ENCODE measurements at places on chromosomes 11 and 22.

DNA sequence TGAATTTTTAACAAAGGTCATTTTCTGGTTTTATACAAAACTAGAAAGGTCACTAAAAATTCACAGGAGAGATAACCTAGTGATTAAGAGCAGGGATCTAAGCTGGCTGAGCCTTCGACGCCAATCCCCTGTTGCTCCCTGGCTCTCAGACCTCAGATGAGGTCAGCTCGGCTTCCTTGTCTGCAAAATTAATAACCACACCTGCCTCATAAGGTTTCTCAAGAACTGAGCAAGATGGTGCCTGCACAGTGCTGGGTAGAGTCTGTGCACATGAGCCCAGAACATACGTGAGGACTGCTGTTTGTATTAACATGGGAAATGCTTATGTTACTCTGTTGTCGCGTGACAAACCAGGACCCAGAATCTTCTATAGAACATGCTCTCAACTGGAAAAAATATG, 24.4 kb upstream of the CD5 start:
- no peak for DNase-seq

- no peak for DNase-seq
Observed at GRCh38 chr11:120244476-120245365, 4.8 kb downstream of the POU2F3 start.

GRCh38 chr11:37450613-37451012, 852.6 kb upstream of the RAG2 start:
- DNase-seq = peak; percentile 77

- DNase-seq = peak; percentile 62
Observed at GRCh38 chr11:44780940-44781631, 54.3 kb downstream of the TSPAN18 start.

DNA sequence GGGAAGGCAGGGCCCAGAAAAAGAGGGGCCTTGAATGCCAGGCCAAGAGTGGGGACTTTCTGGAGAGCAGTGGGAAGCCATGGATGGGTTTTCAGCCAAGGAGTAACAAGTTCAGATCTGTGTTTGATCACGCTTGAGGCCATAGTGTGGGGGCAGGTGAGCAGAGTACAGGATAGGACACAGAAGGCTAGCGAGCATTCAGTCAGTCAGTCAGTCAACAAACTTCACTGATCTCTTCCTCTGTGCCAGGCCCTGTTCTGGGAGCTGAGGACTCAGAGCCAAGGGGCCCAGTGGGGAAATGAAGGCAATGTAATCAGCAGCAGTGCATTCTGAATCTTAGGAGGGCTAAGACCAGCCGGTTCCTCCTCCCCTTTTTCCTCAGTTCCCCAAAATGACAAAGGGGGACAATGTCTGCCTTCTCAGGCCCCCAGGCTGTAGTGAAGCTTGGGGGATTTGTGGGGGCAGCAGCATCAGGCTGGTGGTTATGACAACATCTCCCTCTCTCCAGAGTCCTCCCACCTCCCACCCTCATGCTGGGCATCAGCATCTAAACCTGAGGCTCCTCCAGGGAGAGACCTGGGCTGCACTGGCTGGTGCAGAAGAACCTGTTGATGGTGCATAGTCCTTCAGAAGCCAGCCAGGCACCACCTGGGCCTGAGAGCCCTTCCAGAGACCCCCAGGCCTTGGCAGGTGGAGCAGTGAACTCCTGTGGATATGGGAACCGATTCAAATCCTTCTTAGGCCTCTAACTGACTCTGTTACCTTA, 42.9 kb upstream of the TPBGL start:
- DNase-seq = no peak

- no peak for DNase-seq
Observed at GRCh38 chr11:69205743-69206612, 50.2 kb downstream of the SMIM38 start.

GRCh38 chr11:104618954-104619353, 279.3 kb downstream of the CASP12 start:
- no peak for DNase-seq

DNA sequence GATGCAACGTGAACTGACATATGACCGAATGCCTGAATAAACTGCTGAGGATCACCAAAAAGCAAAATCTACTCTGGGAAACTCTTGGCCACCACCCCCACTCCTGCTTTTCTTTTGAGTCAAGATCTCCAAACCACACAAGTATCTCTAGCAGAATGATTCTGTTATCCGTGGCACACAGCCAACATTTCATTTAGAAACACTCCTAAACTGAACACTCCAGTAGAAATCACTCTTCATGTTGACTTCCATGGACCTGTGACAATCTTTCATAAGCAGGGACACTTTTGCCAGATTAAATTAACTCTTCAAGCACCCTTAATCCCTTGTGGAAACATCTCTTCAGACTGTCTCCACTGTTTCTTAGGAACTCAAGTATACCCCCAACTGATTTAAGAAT, 44.4 kb downstream of the VSIG10L2 start:
- DNase-seq = no peak

- no peak for DNase-seq
Observed at GRCh38 chr11:120634706-120635105, 123.2 kb downstream of the GRIK4 start.

DNA sequence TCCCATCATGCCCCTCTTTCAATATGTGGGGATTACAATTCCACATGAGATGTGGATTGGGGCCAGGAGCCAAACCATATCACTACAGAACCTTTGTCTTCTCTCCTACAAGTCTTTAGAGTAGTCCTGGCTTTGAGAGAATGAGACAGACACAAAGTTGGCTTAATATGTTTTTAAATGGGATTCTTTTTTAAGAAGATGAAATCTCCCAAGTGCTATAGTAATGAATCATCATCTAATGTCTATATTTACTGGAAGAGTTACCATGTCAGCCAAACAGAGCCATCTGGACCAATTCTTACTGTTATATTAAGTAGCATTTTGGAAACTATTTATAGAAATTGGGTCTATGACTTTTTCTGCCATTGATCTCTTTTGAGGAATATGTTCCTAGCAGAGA, 38.1 kb upstream of the CARD18 start:
- no peak for DNase-seq

GRCh38 chr22:19864538-19865106, 9.9 kb upstream of the GNB1L start:
- DNase-seq = no peak

DNA sequence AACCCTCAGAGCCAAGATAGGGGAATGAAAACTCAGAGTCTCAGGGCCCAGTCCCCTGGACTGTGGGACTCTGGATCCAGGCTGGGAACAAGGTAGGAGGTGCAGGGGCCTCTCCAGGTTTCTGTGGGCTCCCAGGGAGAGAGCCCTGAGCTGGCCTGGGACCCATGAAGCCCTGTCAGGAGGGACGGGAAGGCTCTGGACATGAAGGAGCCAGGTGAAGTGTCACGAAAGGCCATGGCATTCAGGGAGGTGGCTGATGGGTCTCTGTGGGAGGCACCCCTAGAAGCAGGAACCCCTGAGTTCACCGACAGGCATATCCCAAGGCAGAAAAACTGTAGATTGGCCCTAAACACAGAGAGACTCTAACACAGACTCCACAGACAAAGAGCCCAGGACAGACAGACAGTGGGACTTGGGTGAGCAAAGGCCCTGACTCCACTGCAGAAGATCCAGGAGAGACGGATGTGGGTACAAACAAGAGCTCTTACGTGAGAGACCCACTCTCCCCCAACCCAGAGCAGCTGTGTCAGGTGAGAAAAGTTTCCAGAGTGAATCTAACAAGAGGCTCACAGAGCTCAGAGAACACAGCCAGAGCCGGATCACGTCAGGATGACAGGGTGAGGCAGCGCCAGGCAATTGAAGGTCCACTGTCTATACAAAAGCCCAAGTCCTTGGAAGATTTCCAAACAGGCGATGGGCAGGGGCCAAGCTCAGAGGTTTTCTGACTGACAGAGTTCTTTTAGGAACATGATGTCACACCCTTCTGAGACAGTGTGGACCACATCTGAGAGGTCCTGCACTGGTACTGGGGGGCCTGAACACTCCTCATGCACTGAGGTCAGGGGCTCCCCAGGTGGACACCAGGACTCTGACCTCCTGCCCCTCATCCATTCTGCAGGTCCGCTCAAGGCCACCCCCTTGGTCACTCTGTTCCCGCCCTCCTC, 27.4 kb downstream of the IGLL5 start:
- no peak for DNase-seq

- DNase-seq = no peak
Observed at GRCh38 chr11:100459811-100460210, 227.3 kb upstream of the ARHGAP42 start.

GRCh38 chr22:36872866-36873498, 12.2 kb downstream of the NCF4 start:
- DNase-seq = no peak

DNA sequence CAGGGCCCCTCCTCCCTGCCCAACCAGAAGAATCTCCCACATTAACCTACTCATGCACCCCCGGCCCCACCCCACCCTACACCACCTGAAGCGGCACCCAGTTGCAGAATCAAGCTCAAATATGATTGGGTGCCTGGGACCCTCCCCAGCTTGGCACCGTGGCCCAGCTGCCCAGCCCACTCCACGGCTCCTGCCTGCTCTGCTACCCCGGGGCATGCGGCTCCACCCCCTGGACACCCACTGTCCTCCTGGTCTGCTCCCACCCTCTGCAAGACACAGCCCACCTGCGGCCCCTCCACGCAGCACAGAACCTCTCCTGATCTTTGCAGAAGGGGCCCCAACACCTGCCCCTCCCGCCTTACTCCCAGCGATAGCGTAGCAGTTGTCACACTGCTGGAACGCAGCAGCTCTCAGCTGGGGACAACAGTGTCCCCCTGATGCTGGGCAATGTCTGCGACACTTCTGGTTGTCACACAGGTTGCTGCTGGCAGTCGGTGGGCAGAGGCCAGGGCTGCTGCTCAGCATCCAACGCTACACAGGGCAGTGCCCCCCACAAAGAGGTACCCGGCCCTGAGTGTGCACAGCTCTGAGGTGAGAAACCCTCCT, 32.0 kb upstream of the TESMIN start:
- DNase-seq = no peak

- DNase-seq = no peak
Observed at GRCh38 chr11:69472541-69473275, 8.8 kb upstream of the LINC01488 start.

GRCh38 chr11:61973476-61974162, 6.2 kb upstream of the FTH1 start:
- DNase-seq = no peak

DNA sequence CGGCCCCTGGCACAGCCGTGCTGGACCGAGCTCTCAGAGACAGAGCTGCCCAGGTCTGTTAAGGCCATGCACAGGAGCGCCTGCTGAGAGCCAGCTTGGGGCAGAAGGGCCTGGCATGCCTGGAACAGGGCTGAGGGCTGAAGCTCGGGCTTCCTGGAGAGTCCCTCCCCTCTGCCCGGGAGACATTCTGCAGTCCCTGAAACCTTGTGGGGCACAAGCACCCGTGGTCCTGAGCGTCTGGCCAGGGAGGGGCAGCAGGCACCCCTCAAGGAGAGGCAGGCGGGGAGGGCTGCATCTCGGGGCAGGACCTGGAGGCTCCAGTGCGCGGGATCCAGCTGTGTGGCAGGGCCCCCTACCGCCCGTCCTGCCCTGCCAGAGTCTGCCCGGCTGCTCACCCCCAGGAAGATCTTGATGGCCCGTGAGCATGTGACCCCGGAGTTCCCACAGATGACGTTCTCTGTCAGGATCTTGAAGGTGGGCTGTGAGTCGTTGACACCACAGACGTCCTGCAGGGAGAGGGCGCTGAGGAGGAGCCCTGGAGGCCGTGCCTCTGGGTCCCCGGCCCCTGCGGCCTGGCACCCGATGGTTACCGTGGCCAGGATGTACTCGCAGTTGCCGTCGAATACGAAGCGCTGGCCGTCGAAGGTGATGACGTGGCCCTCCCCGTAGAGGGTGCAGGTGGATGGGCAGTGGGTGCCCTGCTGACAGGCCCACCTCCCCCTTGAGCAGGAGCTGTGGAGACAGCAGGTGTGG, 10.9 kb downstream of the MUC6 start:
- DNase-seq = no peak

GRCh38 chr22:22327723-22328122, 83.1 kb downstream of the VPREB1 start:
- no peak for DNase-seq

- no peak for DNase-seq
Observed at GRCh38 chr11:88697139-88697538, 359.6 kb upstream of the CTSC start.

DNA sequence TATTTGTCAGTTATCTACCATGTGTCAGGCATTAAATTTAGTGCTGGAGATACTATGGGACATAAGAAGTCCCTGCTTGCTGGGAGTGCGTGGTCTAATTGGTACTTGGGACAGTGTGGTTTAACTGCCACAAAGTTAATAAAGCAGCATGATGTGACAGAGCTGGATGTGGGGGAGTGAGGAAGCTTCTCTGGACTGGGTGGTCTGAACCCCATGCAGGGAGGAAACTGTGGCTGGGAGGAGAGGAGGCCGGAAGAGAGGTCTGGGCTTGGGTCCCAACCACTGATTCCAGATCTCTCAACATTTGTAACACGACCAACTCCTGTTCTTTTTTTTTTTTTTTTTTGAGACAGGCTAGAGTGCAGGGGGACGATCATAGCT, 37.1 kb downstream of the ST3GAL4 start:
- DNase-seq = peak; percentile 94

DNA sequence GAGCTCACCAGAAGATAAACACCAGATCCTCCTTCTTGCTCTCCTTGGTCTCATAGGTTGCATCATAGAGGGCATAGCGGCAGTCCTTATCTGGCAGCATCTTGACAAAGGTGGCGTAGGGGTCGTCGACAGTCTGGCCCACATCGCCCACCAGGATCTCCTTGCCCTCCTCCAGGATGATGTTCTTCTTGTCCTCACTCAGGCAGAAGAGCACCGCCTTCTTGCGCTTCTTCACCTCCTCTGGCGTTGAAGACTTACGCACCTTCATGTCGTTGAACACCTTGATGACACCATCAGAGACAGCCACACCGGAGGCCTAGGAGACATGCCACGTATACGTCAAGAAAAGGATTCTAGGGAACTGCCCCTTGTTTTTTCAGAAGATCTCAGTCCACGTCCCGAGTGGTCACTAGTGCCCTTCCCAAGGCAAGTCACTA, 2.0 kb downstream of the CFL1 start:
- DNase-seq = no peak

- DNase-seq = no peak
Observed at GRCh38 chr22:21861264-21861848, 6.1 kb downstream of the MAPK1 start.

- no peak for DNase-seq
Observed at GRCh38 chr22:28013611-28014010, 94.6 kb upstream of the PITPNB start.

DNA sequence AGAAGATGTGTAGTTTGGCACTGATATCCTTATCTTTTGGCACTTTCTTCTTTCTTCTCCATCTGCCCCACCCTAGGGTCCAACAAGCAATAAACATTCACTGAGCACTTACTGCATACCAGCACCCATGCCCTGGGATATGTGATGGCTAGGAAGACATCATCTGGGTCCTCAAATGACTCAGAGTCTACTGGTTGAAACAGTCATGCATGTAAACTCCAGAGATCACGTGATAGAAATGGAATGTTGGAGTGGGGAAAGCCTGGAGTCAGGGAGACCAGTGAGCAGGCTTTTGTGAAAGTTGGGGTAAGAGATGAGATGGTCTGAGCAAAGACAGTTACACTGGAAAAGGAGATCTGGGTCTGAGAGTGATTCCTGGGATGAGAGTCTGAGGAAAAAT, 724.9 kb upstream of the TENM4 start:
- DNase-seq = no peak

Data from MV-4-11 (cell line).